GOT3 (cell line): ENCODE measurements at places on chromosomes 3 and 15.

GRCh38 chr3:53073553-53074365, 27.9 kb upstream of the SFMBT1 start:
- no peak for DNase-seq

GRCh38 chr3:56998076-56998529, 62.4 kb upstream of the SPATA12 start:
- DNase-seq, result no peak

DNA sequence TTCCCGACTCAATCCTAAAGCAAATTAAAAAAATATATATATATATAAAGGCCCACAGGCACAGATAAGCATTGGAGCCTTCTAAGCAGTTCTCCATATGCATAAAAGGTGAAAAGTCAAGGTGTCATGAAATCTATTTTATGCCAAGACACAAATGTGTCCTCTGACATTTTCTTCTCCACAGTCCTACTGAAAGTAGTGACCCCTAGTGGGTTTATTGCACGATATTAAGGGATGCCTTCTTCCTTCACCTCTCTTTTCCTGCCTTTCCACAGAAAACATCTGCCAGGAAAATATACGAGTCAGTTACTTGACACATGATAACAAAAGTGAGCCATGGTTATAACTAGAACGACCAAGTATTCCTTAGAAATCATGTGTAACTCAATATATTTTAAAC, 303.2 kb downstream of the TIGIT start:
- DNase-seq, result no peak

DNA sequence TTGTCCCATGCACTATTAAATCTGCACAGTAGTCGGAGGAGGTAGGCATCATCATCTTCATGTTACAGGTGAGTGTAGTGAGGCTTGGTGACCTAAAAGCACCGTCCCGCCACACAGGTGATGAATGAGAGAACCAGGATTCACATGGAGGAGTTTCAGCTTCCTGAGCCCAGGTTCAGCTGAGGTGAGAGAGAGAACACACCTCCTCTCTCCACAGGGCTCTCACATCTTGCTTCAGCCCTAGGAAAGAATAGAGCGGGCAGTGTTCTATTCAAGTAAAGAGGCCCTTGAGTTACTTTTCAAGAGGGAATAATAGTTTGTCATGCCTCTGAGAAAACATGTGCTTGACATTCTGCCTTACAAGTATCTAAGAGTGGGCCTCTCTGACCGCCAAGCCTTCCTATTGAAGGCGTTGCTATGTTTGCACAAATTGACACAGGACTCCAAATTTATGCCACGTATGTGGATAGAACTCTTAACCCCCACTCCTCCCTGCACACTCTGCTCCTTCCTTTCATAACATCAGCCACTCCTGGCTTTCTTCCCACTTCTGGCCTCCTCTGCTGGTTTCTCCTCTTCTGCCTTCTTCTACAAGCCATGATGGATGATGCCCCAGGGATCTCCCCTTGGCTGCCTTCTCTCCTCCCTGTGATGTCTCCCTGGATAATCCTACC, 138.3 kb upstream of the ABHD17C start:
- no peak for DNase-seq

DNA sequence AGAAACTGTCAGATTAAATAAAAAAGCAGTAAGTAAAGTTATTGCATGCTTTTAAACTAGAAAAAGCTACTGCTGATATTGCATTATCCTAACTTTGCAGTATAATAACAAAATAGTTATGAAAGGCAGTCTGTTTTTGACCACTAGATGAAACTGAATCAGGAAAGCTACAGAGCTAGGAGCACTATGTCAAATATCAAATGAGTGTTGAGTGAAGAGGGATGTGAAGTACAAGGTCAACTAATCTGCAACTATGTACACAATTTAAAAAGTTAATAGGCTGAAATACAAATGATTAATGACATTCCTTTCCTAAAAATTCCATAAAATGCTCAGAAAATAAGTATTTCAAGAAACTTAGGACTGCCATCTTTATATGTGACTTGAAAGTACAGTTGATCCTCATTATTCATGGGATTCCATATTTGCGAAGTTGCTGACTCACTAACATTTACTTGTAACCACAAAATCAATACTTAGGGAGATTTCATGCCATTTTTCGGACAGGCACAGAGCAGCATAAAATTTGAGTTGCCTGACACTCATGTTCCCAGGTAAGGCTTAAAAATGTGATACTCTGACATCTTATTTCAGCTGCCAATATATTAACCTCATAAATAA, 34.5 kb downstream of the SLC4A7 start:
- DNase-seq, result no peak

GRCh38 chr15:99961011-99961441, 227.8 kb upstream of the LYSMD4 start:
- DNase-seq, result no peak

DNA sequence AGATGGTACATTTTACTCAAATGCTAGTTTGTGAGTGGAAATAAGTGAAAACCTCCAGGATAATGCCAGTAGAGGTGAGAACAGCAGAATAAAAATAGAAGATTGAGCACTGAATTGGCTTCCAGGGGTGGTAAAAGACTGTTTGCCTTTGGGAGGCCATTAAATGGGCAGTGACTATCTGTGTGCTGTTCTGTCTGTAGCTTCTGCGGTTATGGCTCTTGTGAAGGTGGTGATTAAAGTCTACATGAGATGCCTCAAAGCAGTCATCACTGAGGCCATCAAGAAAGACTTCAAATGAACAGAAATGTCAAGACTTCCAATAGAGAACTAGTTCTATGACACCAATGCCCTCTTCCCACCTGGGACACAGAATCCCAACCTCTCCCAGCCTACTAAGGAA, 108.8 kb downstream of the EFHB start:
- DNase-seq, result no peak

DNA sequence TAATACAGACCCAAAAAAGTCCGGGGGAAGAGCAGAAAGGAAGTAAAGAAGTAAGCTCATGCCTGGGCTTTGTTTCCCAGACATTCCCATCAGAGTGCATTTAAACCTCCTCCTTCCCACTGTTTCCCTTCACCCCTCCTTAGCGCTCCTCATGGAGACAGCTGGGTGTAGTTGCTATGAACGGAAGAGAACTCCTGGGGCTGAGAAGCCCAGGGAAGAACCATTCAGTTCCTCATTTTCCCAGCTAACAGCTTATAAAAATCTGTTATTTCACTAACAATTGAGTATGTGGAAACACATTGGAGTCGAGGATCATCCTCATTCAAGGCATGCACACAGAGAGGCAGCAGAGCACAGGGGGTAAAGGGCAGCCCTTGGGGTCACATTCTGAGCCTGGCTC, 299.3 kb downstream of the SHQ1 start:
- DNase-seq, result no peak
